ENCODE measurements at places on chromosomes 4 and X.

GRCh38 chr4:7112656-7113055, 44.8 kb upstream of the GRPEL1 start:
- no peak for DNase-seq

GRCh38 chrX:74453178-74453577, 31.9 kb downstream of the SLC16A2 start:
- DNase-seq: no peak

- DNase-seq: no peak
Measured at GRCh38 chr4:80787306-80787705, 243.2 kb upstream of the BMP3 start.

- DNase-seq: no peak
Measured at GRCh38 chrX:31333165-31333831, 261.5 kb upstream of the FTHL17 start.

GRCh38 chr4:140116442-140117104, 37.4 kb downstream of the MAML3 start:
- DNase-seq: no peak

- DNase-seq: no peak
Measured at GRCh38 chr4:95548738-95549245, at the start of gene UNC5C. Gene UNC5C (minus strand): TSS chr4:95548973.

DNA sequence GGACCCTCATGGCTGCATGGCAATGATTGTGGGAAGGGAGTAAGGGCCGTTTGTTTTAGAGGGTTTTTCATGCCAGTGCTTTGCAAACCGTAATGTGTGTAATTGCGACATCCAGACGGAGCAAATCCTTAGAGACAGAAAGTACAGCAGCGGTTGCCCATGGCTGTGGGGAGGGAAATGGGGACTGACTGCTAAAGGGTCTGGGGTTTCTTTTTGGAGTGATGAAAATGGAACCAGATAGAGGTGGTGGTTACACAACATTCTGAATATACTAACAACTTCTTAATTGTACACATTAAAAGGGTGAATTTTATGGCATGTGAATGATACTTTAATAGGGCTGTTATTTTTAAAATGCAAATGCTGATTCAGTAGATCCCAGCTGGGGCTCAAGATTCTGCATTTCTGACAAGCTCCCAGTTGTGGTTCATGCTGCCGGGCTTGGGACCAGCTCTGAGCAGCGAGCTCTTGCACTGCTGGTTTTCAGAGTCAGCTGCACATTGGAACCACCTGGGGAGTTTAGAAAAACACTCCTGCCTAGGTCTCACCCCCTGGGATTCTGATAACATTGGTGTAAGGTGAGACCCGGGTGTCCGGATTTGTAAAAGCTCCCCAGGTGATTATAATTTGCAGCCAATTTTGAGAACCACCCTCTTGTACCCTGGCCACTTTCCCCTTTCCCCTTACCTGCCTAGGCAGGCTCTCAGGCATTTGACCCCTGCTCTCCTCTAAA, 47.7 kb downstream of the PRPS1 start:
- DNase-seq: no peak

- DNase-seq: no peak
Measured at GRCh38 chrX:145735036-145735435, 82.6 kb upstream of the SLITRK2 start.

Data from activated CD4-positive, alpha-beta T cell treated with anti-CD3 and anti-CD28 coated beads, Interleukin-2, amount 50 U/mL, for 1 hour (primary cell).